Aorta (tissue), 5 donors: ENCODE measurements at places on chromosomes 3 and 15. TPM values are rescaled to one million over a fixed set of nuclear protein-coding genes. Genes with fewer than 3 reads are reported as not detected.

Gene TF
- polyA plus RNA-seq = 2.1 TPM

Gene LRRC34
- 3.9 TPM for polyA plus RNA-seq

Gene ZNF106
- 11.9 TPM for polyA plus RNA-seq

Gene MON1A
- polyA plus RNA-seq = 8.9 TPM

Gene CCDC39
- polyA plus RNA-seq = not detected

Gene AP3B2
- 1.6 TPM for polyA plus RNA-seq

DNA sequence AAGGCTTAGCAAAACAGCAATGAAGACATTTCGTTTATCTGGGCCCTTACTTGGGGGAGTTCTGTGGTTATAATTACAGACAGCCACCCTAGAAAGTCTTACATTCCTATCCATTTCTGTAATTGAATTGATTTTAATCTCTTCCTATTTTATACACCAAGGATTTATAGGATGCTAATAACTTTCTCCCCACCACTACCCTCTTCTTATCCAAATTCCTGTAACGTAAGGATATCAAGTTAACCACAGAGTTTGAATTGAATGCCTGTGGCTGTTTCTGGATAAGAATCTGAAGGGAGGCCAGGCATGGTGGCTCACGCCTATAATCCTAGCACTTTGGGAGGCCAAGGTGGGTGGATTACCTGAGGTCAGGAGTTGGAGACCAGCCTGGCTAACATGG is 78.6 kb downstream of the MLH1 start:
- DNase-seq = no peak

DNA sequence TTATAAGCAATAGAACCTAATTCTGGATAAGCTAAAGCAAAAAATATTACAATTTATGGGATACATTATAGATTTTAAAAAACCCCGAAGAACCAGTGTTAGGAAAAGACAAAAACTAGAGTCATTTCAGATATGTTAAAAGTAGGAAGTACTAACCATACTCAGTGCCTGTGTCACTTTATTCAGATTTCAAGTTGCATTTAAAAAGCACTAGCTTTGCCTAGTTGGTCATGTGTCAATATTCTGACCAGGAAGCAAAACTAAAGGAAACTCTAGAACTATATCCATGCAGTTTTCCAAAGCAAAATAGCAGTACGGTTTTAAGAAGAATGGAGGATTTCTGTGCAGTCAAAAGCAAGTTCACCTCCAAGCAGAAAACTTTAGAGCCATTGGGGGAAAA is 88.4 kb downstream of the RAP2B start:
- no peak for DNase-seq

- DNase-seq = no peak
These were observed 125.6 kb downstream of the CADPS start for GRCh38 chr3:62749657-62750056.

GRCh38 chr3:14151471-14152083 is 26.7 kb downstream of the TMEM43 start:
- DNase-seq = no peak

- no peak for DNase-seq
These were observed 102.6 kb upstream of the ABI3BP start for GRCh38 chr3:101095693-101096430.

GRCh38 chr3:127680798-127681221 is 8.1 kb downstream of the ABTB1 start:
- DNase-seq = no peak

GRCh38 chr3:140602781-140603180 is 75.1 kb upstream of the TRIM42 start:
- DNase-seq = no peak

DNA sequence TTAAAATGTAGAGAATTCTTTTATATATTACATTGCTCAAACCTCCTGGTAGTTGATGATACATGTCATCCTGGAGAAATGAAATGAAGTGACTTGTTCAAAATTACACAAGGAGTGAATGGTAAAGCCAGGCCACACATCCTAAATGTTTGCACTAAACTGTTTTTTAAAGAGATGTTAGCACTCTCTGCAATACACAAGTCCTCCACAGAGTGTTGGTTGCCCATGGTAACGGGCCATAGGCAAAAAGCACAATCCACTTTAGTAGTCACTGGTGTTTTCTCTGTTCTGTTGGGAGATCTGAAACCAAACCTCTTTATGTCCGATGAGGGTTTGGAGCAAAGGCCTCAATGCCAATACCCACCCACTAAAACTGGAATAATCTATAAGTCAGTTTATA is 907.4 kb downstream of the NTRK3 start:
- DNase-seq = no peak

DNA sequence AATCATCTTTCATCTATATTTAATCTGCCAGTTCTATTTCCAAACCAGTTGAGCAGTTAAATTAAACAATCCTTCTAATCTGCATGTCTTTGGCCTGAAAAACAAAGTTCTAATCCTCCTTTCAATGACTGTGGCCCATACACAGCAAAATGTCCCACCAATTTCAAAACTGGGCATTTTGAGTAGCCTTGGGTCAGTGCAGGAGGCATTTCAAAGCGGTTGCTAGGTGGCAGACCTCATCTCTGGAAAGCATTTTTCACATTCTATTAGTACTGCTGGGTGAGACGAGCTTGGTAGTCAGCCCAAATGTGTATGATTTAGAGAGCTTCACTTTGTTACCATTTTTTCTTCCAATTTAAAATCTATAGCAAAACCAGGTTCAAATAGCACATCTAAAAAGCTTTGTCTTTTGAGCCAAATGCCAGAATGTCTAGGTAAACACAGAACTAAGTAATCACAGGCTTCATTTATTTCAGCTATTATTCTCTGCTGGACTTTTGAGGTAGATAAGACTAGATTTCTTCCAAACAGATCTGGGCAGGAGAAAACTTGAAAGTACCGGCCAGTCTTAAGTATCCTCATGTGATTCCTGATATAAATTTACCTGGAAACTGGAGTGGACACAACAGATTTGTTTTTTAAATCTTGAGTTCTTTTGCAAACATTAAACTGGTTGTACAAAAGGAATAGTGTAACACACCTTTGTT is 8.9 kb upstream of the ARHGEF26 start:
- DNase-seq = no peak

DNA sequence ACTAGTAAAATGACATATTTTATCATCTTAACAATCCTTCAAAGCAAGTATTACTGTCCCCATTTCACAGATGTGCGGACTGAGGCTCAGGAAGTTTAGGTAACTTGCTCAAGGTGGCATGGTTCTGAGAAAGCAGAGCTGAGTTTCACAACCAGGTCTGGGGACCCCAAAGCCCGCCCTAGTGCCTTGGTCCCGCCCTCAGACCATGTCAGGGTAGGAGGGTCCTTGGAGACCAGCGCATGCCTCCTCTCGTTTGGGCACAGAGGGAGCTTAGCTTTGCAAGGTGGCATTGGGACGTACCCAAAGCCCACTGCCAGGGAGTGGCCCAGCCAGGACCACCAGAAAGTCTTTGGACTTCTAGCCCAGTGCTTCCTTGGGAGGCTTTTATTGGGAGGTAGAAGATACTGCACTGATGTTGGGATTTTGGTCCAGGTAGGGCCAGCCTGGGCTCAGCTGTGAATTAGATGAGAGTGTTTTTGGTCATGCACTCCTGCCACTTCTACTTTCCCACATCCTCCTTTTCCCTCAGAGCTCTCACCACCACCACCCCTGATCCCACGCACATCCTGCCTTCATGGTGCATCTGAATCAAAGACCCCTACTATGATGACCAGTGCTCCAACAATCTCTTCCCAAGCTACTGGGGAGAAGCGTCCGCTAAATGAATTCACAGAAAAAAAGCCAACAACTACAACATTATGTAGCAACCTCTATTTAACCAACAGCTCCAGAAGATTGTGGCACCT is 307.9 kb downstream of the TLE3 start:
- no peak for DNase-seq

- DNase-seq = no peak
These were observed 6.8 kb upstream of the SENP7 start for GRCh38 chr3:101519685-101520365.

GRCh38 chr3:188151438-188151837 is 2.5 kb upstream of the LPP start:
- DNase-seq = no peak

DNA sequence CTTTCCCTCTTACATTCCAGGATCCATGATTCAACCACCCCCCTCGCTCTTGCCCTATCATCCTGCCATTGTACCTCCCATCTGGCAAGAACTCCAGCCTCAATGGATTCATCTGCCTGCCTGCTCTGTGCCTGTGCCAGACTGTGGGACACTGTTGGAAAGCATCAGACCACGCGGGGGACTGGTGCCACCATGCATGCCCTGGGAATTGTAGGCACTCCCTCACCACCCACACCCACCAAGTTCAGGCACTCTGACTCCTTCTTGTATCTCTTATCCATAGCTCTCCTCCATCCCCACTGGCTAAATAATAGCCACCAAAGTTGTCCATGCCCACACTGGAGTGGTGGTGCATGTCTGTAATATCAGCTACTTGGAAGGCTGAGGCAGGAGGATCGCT is 143.8 kb downstream of the TPRA1 start:
- no peak for DNase-seq

DNA sequence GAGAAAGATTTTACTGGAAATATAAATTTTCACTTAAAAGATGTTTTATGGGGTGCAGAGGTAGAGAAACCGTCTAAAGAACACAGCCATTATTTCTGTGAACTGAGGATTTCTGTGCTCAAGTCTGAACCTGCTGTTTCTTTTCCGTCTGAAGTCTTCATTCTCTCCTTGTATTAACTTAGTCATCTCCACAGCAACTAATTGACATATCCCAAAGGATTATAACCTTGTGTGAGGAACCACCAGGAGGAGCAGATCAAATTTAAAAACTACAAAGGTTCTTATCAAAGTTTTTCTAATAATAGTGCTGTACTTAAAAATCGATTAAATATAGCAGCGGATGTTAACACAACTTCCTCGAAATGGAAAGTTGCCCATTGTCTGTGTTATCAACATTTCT is 31.1 kb upstream of the ICE2 start:
- DNase-seq = no peak

GRCh38 chr3:124592658-124593441 is 137.4 kb upstream of the UMPS start:
- no peak for DNase-seq

GRCh38 chr3:55205990-55206389 is 278.1 kb upstream of the LRTM1 start:
- no peak for DNase-seq

- no peak for DNase-seq
These were observed 9.4 kb downstream of the BCL6 start for GRCh38 chr3:187735837-187736236.
